ENCODE measurements at places on chromosomes 5 and 9.

GRCh38 chr5:115820846-115821245 lies 4.4 kb upstream of the CDO1 start:
- no peak for DNase-seq

DNA sequence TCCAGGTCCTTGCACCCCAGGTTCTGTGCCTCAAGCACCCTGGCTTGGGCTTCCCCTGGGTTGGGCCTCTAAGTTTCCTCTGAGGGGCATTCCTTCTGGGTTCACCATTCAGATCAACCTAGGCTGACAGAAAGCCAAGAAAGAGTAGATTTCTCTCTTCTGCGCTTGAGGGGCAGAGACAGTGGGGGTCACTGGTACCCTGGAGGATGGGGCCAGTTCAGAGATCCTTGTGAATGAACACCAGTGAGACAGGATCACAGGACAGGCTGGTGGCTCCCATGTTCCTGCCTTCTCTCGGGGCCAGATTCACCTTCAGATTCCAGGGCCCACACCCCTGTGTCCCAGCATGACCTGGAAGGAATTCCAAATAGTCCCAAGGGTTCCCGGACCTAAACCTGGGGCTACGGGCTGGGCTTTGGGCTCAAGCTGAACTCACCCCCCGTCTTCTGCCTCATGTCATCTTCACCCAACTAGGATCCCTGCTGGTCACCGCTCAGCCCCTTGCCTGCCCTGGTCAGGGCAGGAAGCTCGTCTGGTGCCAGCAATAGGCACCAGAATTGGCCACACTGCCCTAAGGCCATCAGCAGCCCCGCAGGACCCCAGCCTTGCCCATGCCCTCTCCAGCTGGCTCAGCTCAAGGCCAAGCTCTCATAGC lies 91.8 kb upstream of the MVB12B start:
- no peak for DNase-seq

DNA sequence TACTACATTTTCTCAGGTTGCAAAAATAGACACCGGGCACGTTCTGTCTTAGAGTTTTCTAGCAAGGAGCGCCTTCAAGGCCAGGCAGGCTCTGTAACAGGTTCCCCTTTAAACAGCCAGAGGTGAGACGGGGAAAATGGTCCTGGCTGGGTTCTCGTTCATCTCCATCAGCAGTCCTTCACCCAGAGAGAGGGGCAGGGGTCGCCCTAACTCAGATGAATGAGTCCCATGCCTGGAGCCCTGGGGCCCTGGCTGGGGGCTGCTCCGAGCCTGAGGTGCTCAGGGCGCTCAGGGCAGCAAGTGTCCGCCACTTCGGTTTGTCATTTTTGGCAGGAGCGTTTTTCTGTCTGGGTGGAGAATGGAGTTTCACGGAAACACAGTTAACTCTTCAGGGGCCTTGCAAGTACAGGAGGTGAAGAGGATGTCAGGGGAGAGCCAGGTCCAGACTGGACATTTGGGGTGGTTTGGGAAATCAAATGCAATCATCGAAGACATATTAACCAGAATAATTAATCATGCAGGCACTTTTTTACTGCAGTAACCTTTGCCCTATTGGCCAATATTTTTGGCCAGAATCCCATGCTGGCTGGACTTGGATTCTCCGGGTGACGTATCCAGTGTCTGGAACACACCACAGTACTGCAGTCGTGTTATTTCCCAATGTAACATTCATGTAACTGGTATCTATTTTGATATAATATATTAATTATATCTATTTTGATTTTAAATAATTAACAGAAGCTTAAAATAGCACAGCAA lies 2.9 kb downstream of the NTNG2 start:
- DNase-seq, result no peak

DNA sequence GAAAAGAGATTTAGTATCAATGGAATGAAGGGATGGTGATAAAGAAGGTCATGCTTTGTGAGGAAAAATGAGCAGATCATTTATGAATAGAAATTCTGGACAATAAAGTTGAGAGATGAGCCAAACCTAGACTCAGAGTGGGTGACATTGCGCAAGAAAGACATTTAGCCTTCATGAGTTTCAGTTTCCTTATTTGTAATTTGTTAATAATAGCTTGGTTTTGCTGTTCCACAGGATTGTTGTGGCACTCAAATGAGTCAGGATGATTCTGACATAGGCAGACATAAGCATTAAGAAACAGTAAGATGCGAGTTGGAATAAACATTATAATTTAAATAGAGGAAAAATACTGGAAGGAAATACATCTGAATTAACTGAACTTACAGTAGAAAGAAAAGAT lies 34.8 kb downstream of the ITGA2 start:
- DNase-seq, result no peak

- DNase-seq, result no peak
Measured at GRCh38 chr5:93591323-93591945, 8.4 kb downstream of the NR2F1 start.

GRCh38 chr5:151320481-151320880 lies 16.9 kb upstream of the SLC36A3 start:
- DNase-seq, result no peak

DNA sequence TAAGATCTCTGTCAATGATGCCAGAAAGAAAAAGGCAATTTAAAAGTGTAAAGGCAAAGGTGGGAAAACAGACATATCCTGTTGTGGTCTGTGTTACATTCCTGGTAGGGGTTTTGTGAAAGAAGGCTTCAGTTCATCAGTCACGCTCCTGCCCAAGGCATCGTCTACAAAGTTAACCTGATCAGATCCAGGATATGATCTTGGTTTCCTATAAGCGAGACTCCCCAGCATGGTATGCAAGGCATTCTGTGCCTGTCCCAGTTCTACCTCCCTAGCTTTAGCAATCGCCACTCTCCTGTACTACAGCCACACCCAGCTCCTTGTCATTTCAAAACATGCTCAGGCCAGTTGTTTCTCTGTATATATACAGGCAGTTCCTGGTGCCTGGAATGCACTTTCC lies 58.0 kb upstream of the PTPN3 start:
- DNase-seq, result no peak
